ENCODE measurements at places on chromosomes 3 and 15. TPM values are rescaled to one million over a fixed set of nuclear protein-coding genes. Genes with fewer than 3 reads are reported as not detected.

APEH gene
- total RNA-seq, result 103 TPM

ADGRG7 gene
- total RNA-seq, result not detected

BLOC1S6 gene
- total RNA-seq, result 85.9 TPM

IQCF5 gene
- total RNA-seq, result not detected

NDN gene
- 68.5 TPM for total RNA-seq

LINGO1 gene
- total RNA-seq, result not detected

CCDC54 gene
- not detected for total RNA-seq

LIPC gene
- 1.6 TPM for total RNA-seq

C2CD4B gene
- total RNA-seq, result not detected

RNF13 gene
- 82.2 TPM for total RNA-seq

NRROS gene
- total RNA-seq, result 0.12 TPM

MUC20 gene
- total RNA-seq, result 0.65 TPM

GPR15 gene
- total RNA-seq, result not detected

PLSCR2 gene
- not detected for total RNA-seq

TRANK1 gene
- total RNA-seq, result 33.8 TPM

TICRR gene
- total RNA-seq, result 0.65 TPM

DISP2 gene
- total RNA-seq, result 0.65 TPM

PEX11A gene
- total RNA-seq, result 7.8 TPM

IGF1R gene
- 35.3 TPM for total RNA-seq

ATP13A5 gene
- not detected for total RNA-seq

RETNLB gene
- not detected for total RNA-seq

MINAR1 gene
- total RNA-seq, result 7.1 TPM

FOXP1 gene
- 32.9 TPM for total RNA-seq

CD86 gene
- not detected for total RNA-seq

GXYLT2 gene
- total RNA-seq, result 37.8 TPM

BUB1B gene
- 5.0 TPM for total RNA-seq

BTLA gene
- not detected for total RNA-seq

NPAP1 gene
- total RNA-seq, result not detected

GOLGA6A gene
- not detected for total RNA-seq

TMEM212 gene
- total RNA-seq, result not detected

NR2E3 gene
- total RNA-seq, result not detected

ADAMTSL3 gene
- not detected for total RNA-seq

BFSP2 gene
- total RNA-seq, result not detected

COL7A1 gene
- 57.8 TPM for total RNA-seq

ADAMTS7 gene
- total RNA-seq, result 13.6 TPM

TEX55 gene
- total RNA-seq, result not detected

PARP16 gene
- total RNA-seq, result 6.3 TPM

HIGD2B gene
- total RNA-seq, result not detected

DAZL gene
- total RNA-seq, result under 0.01 TPM

FAM3D gene
- not detected for total RNA-seq

CASR gene
- total RNA-seq, result not detected

GOLGA8S gene
- not detected for total RNA-seq

CYP8B1 gene
- total RNA-seq, result not detected

GPR149 gene
- not detected for total RNA-seq

CPN2 gene
- total RNA-seq, result not detected

OIP5 gene
- total RNA-seq, result 0.36 TPM

AADACL2 gene
- not detected for total RNA-seq

SPATA12 gene
- not detected for total RNA-seq

IL5RA gene
- not detected for total RNA-seq

RBMS3 gene
- total RNA-seq, result 76.7 TPM

C3orf20 gene
- total RNA-seq, result not detected

ZNF501 gene
- total RNA-seq, result 7.0 TPM

ARRDC4 gene
- 121 TPM for total RNA-seq

CLDN1 gene
- 0.85 TPM for total RNA-seq

ZNF80 gene
- not detected for total RNA-seq

MESP1 gene
- total RNA-seq, result 0.12 TPM

TRIM71 gene
- not detected for total RNA-seq

PIERCE2 gene
- 1.6 TPM for total RNA-seq

TM4SF18 gene
- total RNA-seq, result 0.32 TPM

PLCB2 gene
- total RNA-seq, result 0.49 TPM
